IMR-90 (cell line): ENCODE measurements at places on chromosomes 6 and 20. TPM values are rescaled to one million over a fixed set of nuclear protein-coding genes. Genes with fewer than 3 reads are reported as not detected.

Gene BPIFB1
- total RNA-seq: not detected in 2 replicates

GRCh38 chr6:139846538-139847456 is 472.3 kb upstream of the CITED2 start:
- DNase-seq: no peak

GRCh38 chr20:53737396-53738038 is 143.9 kb upstream of the ZNF217 start:
- DNase-seq: no peak

- DNase-seq: no peak
Measured at GRCh38 chr6:50959081-50959641, 140.5 kb downstream of the TFAP2B start.
